ENCODE measurements at places on chromosomes 12 and 14. TPM values are rescaled to one million over a fixed set of nuclear protein-coding genes. Genes with fewer than 3 reads are reported as not detected.
A peak's percentile ranks its signal among the peaks of the same experiment; 100 is the strongest.

The CLEC1B gene
- total RNA-seq, result not detected

DNA sequence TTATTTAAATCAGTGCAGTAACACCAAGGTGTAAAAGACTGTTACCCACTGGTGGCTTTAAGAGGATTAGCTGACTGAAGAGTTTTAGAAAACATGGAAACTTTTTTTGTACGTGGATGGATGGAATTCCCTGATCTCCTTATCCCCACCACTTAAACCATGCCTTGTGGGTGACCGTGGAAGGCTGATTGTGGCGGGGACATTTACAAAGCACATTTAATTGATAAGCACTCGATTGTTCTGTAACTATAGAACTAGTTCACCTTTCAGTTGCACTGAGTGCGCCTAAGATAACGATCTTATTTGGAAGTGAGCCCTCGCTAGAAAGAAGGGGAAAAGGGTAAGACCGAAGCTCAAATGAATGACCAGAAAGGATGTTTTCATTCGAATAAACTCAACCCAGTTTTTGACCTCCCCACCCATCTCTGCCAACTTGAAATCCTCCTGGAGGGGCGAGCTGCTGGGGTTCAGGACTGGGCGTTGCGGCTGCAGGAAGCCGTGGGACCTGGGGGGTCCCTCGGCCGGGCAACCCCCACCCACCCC lies 688 bp upstream of the RASSF3 start:
- DNase-seq, result no peak

DNA sequence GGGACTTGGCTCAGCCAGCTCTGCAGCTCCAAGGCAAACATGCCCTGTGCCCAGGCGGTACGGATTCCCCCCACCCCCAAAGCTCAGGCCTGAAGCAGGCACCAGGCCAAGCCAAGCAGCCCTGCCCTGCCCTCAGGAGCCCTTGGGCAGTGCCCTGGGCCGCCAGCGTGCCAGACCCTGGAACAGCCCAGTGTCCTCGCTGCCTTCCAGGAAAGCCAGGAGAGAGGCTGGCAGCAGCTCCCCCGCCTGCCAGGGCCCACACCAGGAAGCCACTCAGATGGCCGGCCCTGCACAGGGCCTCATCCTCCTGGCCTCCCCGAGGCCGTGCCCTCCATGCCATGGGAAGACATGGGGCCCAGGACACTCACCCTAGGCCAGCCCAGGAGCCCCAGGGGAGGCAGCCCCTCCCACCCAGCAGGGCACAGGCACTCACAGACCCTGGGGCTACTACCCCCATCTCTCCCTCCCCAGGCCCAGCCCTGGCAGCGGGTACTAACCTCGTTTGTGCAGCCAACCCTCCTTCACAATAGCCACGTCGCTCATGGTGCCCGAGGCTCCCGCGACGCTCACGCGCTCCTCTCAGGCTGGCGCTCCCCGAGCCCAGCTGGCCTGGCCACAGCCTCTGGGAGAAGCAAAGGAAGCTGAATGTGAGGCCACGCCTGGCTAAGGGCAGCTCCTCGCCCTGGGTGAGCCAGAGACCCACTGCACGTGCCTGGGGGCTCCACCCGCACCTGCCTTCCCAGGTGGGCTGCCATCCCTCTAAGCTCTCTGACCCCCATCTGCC lies 3.3 kb downstream of the AKT1 start:
- no peak for DNase-seq

The NUDT4 gene
- 49.4 TPM for total RNA-seq

GRCh38 chr12:28689398-28690175 lies 459.5 kb upstream of the FAR2 start:
- DNase-seq, result no peak

The DPY19L2 gene
- total RNA-seq, result under 0.01 TPM

DNA sequence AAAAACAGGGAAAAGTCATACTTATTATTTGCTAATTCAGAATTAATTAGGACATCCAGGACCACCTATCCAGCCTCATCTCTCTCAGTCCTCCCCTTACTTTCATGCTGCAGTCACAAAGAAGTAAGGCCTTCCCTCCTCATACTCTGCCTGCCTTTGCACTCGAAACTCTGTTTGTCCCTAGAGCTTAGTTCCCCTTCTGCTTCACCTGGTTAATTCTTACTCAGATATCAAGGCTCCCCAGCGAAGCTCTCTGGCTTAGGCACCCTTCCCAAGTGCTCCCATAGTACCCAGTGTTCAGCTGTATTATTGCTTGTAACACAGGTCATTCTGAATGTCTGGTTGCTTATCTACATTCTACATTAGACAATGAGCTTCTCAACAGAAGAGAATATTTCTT lies 81.3 kb downstream of the ERGIC2 start:
- DNase-seq, result no peak

The KRT73 gene
- not detected for total RNA-seq

GRCh38 chr12:43836475-43836989 lies 651 bp downstream of the TMEM117 start:
- DNase-seq, result peak; percentile 22
